ENCODE measurements at places on chromosomes 4 and X.

DNA sequence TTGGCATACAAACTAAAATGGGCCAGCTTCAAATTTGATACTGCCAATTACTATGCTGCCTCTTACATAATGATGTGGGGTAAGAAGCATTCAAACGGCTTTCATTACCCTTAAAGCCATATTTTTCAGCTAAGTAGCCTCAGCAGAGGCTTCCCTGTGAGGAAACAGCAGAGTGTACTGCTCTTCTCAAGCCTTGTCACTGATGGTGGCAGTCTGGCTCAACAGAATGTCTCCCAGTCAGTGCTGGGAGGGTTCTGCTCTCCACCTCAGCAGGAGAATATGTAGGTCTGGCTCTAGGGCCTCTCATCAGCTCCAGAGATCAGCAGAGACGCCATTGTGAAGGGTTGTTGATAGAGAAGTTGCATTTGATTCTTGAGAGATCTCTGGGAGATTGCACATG lies 44.6 kb upstream of the MBNL3 start:
- no peak for DNase-seq

GRCh38 chrX:49947781-49948180 lies 25.4 kb downstream of the CLCN5 start:
- no peak for DNase-seq

GRCh38 chr4:178056996-178057395 lies 614.8 kb upstream of the AGA start:
- DNase-seq = no peak

- no peak for DNase-seq
Measured at GRCh38 chr4:100926039-100926717, 408.4 kb upstream of the EMCN start.

DNA sequence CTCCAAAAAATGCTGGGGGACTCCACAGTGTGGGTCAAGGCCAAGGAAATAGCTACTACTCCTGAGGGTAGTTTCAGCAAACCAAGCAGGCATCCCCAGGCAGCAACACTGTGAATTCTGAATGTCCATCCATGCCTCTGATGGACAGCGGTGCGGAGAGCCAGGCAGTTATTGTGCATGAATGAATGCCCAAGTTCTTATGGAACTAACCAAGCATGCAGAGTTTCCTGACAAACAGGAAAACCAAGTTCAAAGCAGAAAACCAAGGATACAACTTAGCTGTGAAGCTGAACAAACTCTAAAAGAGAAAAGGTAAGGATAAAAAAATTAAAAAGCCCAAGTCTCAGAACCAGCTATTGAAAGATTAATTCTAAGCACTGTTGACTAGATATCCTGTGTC lies 642.6 kb upstream of the HS3ST1 start:
- DNase-seq = no peak

DNA sequence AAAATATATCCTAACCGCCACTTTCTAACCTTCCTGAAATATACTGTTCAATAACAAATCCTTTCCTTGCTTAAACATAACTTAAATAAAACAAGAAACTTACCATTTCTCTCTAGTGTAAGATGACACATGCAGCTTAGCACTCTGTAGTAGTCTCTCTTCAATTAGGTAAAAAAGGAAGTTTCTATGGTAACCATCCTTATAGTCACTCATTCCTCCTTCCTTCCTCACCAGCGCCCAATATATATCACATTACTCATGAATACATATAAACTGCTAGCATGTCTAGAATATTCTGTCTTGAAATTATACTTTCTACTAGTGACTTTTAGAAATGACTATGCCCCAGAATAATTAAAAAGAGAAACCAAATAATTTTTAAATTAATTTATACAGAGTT lies 112.2 kb downstream of the SNCA start:
- DNase-seq = no peak

DNA sequence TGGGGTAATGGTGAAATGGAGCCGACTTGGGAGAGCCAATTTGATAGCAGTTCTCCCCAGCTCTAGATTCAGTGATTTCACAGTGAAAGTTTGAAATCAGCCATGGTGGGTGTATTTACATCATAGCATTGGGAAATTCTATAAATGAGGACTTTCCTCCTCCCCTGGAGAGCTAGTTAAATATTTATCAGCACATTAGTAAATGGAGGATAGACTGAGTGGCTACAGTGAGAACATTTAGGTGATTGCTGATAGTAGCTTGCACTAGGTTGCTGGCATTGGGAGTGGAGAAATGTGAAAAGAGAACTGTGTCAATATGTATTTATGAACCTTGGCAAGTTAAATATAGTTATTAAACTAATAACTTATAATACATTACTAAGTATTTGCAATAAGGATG lies 347.3 kb downstream of the CCSER1 start:
- DNase-seq = no peak

GRCh38 chr4:48360285-48361011 lies 19.1 kb downstream of the SLAIN2 start:
- DNase-seq = no peak

DNA sequence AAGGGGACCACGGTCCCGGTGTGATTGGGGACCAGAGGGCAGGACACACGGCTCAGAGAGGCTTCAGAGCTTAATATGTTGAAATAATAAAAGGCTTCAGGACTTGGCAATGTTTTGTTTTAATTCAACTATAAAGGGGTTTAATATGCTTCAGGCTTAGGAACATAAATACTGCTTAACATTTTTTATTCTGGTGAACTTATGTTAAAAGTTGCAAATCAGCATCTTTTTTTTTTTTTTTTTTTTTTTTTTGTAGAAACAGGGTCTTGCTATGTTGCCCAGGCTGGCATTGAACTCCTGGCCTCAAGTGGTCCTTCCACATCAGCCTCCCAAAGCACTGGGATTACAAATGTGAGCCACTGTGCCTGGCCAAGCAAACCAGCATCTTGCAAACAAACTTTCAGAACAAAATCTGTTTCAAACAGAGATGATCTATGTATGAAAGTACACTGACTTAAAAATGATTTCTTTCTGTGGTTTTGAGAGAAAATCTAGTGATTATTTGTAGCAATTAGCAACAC lies 37.7 kb downstream of the RHOH start:
- DNase-seq = no peak

DNA sequence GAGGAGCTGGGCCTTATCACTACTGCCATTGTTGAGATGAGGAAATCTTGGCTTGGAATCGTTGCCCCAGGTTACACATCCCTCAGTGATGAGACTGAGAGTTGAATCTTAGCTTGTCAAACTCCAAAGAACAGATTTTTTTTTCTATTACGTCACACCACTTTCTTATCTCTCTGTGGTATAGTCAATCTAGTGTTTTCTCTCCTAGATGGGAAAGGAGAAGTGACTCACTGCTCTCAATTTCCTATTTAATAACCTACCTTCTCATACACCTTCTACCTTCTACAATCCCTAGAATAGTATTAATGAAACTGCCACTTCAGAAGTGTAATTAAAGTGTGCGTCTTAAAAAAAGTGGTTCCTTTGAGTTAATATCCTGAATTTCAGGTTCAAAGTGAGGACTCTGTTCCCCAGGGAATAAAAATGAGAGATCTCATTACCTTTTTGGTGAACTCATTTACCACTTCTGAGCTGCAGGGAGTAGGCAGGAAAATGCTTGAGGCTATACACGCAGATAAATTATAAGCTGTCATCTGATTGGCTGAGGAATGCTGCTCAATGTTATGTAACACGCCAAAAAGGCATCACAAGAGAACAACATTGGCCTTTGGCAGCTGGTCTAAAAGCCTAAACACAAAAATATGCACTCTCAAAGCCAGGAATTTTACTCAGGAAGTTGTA lies 59.3 kb downstream of the MAD2L1 start:
- DNase-seq = peak; percentile 49

- DNase-seq = no peak
Measured at GRCh38 chr4:57926311-57926710, 816.1 kb upstream of the IGFBP7 start.

DNA sequence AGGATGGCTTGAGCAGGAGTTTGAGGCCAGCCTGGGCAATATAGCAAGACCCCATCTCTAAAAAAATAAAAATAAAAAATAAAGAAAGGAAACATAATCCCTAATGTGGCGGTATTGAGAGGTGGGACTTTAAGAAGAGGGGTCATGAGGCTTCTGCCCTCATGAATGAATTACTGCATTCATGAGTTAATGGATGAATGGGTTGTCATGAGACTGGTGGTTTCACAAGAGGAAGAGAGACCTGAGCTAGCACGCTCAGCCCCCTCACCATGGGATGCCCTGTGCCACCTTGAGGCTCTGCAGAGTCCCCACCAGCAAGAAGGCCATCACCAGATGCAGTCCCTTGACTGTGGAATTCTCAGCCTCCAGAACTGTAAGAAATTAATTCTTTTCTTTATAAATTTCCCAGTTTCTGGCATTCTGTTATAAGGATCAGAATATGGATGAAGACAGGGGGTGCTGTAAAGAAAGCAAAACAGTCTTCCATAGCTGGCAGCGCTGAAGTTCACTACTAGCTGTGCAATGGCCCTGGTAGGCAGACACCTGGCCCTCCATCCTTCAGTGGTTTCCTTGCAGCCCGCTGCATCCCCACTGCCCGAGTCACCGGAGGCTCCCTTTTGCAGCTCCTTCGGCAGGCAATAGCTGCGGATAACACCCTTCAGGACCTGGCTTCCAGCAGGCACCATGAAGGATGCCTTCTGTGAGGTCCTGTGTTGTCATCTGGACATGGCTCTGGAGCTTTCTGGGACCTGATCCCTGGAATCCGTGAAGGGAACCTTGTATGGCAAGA lies 44.8 kb upstream of the NSG1 start:
- no peak for DNase-seq

DNA sequence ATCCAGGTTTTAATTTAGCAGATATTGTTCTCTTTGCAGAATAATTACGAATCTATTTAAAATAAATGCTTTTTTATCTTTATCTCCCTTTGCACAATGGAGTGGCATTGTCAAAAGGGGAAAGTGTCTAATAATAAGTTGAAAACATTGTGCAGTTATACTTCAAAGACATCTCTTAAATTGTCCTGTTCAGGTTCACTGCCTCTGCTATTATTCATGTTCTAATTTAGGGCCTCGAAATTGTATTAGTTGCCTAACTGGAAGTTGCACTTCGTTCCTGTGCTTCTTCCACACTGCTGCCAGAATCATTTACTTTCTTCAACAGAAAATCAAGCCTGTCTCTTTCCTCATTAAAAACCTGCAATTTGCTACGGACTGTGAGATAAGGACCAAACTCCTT lies 150.5 kb upstream of the SPRY1 start:
- no peak for DNase-seq

GRCh38 chr4:23747281-23747735 lies 142.5 kb downstream of the PPARGC1A start:
- peak; percentile 58 for DNase-seq

All from left hindlimb (tissue), 1 donor.